NCI-H1092 (cell line): ENCODE measurements at places on chromosomes 7 and 10.

GRCh38 chr7:127907110-127908040 lies 123.9 kb downstream of the LRRC4 start:
- DNase-seq: no peak

GRCh38 chr7:151647006-151647405 lies 127.3 kb upstream of the RHEB start:
- DNase-seq: no peak

DNA sequence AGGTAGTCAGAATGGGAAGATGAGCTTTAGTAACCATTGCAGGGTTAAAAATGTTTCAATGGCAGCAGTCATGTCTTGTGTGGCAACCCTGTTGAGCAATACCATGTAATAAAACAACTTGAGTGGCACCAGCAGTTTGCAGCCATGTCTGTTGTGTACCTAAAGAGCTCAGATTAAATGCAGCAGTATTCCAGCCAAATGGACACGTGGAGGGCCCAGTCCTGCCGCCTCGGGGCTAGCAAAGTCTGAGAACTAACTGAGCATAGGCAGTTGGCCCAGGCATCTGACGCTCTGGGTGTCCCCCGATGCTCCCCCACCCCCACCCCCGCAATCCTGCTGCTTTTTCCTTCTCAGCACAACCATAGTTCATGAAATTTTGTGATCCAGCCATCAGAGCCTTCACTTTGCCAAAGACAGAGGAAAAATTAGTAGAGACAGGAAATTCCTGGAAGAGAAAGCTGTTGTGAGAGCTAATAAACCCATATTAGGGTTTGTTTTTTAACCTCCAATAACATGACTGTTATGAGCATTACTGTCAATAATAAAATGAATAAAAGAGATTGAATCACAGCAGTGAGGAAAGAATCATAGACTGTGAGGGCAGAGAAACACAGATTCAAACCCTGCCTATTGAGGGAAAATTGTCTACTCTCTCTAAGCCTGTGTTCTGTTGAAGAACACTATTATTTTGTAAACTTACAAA lies 220.6 kb upstream of the RHOBTB1 start:
- no peak for DNase-seq

GRCh38 chr10:62662486-62662885 lies 142.0 kb upstream of the ADO start:
- no peak for DNase-seq
